ENCODE measurements at places on chromosomes 16 and 17.

DNA sequence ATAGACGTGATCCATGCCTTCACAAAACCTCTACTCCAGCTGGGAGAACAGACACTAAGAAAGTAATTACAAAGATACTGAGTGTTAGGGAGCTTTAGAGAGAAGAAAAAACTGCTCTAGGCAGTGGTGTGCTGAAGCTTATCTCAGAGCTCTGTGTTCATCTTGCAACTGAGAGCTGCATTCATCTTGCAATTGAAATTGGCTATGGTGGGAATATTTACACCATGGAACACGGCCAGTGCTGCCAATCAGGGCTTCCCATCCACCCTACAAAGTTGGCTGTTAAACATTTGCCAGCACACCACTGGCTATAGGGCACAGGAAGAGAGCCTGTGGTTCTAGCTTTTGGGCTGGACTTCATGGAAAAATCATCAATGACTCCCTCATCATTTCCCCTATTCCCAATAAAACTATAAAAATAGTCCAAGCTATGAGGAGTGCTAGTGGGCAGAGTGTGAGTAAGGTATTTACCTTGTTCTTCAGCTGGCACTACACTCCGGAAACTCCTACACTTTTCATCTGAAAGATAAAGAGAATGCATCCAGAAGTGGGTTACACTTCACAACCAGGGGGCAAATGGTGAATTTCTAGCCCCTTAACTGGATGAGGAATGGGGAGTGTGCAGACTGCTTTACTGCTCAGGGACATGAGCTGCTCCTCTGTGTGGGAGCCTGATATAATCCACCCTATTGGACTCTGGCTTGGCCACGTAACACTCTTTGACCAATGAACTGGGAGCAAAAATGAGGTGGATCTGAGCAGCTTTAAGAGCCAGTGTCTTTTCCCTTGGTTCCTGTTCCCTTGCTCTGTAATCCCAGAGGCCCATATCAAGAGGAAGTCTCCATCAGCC is 11.6 kb downstream of the GSG1L2 start:
- DNase-seq: no peak
- no peaks in the 10 kb centered on the region for H3K36me3 ChIP-seq
- H3K4me1 ChIP-seq: no peaks in the 10 kb centered on the region

DNA sequence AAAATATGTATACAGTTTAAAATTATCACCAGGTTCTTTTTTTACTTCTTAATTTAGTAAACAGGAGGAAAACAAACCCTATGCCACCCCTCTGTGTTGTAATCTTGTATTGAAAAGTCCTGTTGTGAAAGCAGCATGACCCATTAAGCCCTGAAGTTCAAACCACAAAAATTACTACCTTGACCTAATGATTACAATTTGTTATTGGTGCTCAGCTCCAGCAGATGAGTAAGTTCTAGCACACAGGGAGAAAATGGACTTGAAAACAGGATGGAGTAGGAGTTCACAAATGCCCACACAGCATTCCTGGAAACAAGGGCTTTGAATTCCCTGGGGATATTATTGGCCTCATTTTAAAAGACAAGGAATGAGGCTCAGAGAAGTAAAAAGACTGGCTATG is 505.8 kb upstream of the ERCC4 start:
- H3K36me3 ChIP-seq: no peaks in the 10 kb centered on the region
- no peak for DNase-seq
- H3K27me3 ChIP-seq: no peaks in the 10 kb centered on the region
- no peak overlapping the region for H3K4me3 ChIP-seq

GRCh38 chr17:77540975-77541374 is 400.2 kb downstream of the SEC14L1 start:
- H3K36me3 ChIP-seq: no peaks in the 10 kb centered on the region
- no peak overlapping the region for H3K4me3 ChIP-seq
- H3K27ac ChIP-seq: no peak overlapping the region
- H3K4me1 ChIP-seq: no peaks in the 10 kb centered on the region
- H3K27me3 ChIP-seq: no peaks in the 10 kb centered on the region

GRCh38 chr16:25692351-25692741 is 587 bp downstream of the HS3ST4 start:
- no peaks in the 10 kb centered on the region for H3K4me1 ChIP-seq
- DNase-seq: no peak

GRCh38 chr17:35795007-35795870 is at the start of gene MMP28:
MMP28 (minus strand) TSS chr17:35795641; CDS start chr17:35795377, 264 bp downstream.
- peaks cover 10% of the 10 kb centered on the region for H3K4me1 ChIP-seq
- H3K27me3 ChIP-seq: peaks cover 9% of the 10 kb centered on the region
- H3K27ac ChIP-seq: no peak within 1 kb of the TSS
- H3K4me3 ChIP-seq: peak within 1 kb of the TSS; percentile 62

DNA sequence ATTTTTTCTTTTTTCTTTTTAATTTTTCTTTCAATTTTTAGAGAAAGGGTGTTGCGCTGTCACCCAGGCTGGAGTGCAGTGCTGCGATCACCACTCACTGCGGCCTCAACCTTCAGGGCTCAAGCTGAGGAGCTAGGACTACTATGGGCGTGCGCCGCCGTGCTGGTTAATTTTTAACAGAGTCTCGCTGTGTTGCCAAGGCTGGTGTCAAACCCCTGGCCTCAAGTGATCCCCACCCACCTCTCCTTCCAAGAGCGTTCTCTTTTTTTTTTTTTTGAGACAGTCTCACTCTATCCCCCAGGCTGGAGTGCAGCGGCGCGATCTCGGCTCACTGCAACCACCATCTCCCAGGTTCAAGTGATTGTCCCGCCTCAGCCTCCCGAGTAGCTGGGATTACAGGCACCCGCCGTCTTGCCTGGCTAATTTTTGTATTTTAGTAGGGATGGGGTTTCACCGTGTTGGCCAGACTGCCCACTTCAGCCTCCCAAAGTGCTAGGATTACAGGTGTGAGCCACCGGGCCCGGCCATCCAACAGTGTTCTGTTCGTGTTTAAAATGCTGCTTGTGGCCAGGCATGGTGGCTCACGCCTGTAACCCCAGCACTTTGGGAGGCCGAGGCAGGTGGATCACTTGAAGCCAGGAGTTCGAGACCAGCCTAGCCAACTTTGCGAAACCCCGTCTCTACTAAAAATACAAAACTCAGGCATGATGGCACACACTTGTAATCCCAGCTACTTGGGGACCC is 14.5 kb upstream of the RPL13 start:
- H3K36me3 ChIP-seq: peaks cover 52% of the 10 kb centered on the region
- H3K27ac ChIP-seq: no peak overlapping the region
- H3K4me3 ChIP-seq: no peak overlapping the region
- no peaks in the 10 kb centered on the region for H3K27me3 ChIP-seq
- no peaks in the 10 kb centered on the region for H3K4me1 ChIP-seq
- no peak for DNase-seq

- DNase-seq: no peak
- peaks cover 5% of the 10 kb centered on the region for H3K36me3 ChIP-seq
- H3K27ac ChIP-seq: no peak overlapping the region
- H3K4me1 ChIP-seq: no peaks in the 10 kb centered on the region
- H3K4me3 ChIP-seq: no peak overlapping the region
Observed at GRCh38 chr16:29117631-29118030, 132.8 kb downstream of the LAT start.

- H3K4me3 ChIP-seq: no peak overlapping the region
- H3K36me3 ChIP-seq: no peaks in the 10 kb centered on the region
- no peaks in the 10 kb centered on the region for H3K27me3 ChIP-seq
Observed at GRCh38 chr16:15942931-15943690, 6.3 kb upstream of the ABCC1 start.

DNA sequence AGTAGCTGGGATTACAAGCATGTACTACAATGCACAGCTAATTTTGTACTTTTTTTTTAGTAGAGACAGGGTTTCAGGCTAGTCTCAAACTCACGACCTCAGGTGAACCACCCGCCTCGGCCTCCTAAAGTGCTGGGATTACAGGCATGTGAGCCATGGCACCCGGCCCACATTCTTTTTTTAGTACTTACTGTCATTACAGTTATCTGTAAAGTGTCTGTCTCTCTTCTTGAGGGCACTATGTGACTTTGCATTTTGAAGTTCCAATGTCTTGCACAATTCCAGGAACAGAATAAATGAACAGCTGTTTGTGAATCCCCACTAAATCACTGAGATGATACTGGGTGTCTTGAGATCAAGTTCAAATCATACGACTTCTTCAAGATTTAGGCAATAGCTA is 1540.3 kb downstream of the CDH11 start:
- H3K36me3 ChIP-seq: no peaks in the 10 kb centered on the region
- no peak for DNase-seq
- H3K4me3 ChIP-seq: no peak overlapping the region
- no peaks in the 10 kb centered on the region for H3K4me1 ChIP-seq

GRCh38 chr17:66990047-66990446 is 25.5 kb downstream of the CACNG4 start:
- H3K4me3 ChIP-seq: no peak overlapping the region
- H3K36me3 ChIP-seq: no peaks in the 10 kb centered on the region
- peaks cover 4% of the 10 kb centered on the region for H3K27me3 ChIP-seq
- DNase-seq: no peak

- no peak overlapping the region for H3K4me3 ChIP-seq
- H3K27ac ChIP-seq: no peak overlapping the region
- H3K4me1 ChIP-seq: no peaks in the 10 kb centered on the region
- no peaks in the 10 kb centered on the region for H3K27me3 ChIP-seq
Observed at GRCh38 chr17:77036136-77036840, 104.5 kb upstream of the SEC14L1 start.

DNA sequence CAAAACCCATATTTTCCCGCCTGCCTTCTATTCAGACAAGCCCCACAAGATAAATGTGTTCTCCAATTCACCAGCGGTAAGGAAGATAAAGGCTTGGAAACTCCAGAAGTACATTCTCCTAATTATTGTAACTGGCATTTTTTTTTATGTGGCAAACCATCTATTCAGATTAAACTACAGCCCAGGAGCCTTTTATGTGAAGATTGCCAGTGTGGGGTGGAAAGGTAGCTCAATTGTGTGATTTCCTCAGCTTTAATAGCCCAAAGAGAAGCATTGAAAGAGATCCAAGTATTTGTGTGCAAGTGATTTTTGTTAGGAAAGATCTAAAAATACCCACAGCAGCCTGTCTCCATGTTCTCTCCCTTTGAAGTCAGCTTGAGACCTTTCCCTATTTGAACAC is 451.4 kb upstream of the CCL2 start:
- DNase-seq: no peak
- H3K36me3 ChIP-seq: no peaks in the 10 kb centered on the region

GRCh38 chr16:26727848-26728247 is 338.9 kb upstream of the C16orf82 start:
- no peaks in the 10 kb centered on the region for H3K27me3 ChIP-seq
- H3K4me3 ChIP-seq: no peak overlapping the region
- H3K36me3 ChIP-seq: no peaks in the 10 kb centered on the region
- H3K4me1 ChIP-seq: no peaks in the 10 kb centered on the region

- no peaks in the 10 kb centered on the region for H3K4me1 ChIP-seq
- H3K4me3 ChIP-seq: no peak overlapping the region
- H3K36me3 ChIP-seq: peaks cover 1% of the 10 kb centered on the region
- DNase-seq: peak; percentile 29
- no peak overlapping the region for H3K27ac ChIP-seq
Observed at GRCh38 chr17:47802341-47803022, 19.1 kb downstream of the OSBPL7 start.

DNA sequence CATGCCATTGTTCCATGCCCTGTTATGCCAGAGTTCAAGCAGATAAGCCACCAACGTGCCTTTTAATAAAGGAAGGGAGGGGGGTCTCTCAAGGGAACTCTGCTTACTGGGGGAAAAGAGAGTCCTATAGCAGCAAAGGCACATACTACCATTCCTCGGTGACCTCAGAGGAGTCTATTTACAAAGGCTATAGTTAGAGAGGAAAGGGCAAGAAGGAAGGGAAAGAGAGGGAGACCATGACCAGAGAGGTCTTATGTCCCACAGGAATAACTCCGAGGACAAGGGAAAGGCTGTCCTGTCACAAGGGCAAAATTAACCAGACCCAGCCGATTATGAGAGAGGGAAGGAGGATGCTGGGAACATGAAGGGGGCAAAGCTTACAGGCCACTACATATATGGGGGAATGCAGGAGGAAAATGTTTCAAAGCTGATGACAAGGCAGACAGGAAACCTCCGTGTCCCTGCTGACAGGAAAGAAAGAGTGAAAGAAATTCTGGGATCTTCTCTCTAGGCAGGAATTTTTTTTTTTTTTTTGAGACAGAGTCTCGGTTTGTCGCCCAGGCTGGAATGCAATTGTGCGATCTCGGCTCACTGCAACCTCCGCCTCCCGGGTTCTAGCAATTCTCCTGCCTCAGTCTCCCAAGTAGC is 51.5 kb downstream of the HIC1 start:
- no peaks in the 10 kb centered on the region for H3K27me3 ChIP-seq
- H3K4me1 ChIP-seq: peaks cover 5% of the 10 kb centered on the region
- no peak overlapping the region for H3K4me3 ChIP-seq
- peaks cover 8% of the 10 kb centered on the region for H3K36me3 ChIP-seq
- no peak for DNase-seq

DNA sequence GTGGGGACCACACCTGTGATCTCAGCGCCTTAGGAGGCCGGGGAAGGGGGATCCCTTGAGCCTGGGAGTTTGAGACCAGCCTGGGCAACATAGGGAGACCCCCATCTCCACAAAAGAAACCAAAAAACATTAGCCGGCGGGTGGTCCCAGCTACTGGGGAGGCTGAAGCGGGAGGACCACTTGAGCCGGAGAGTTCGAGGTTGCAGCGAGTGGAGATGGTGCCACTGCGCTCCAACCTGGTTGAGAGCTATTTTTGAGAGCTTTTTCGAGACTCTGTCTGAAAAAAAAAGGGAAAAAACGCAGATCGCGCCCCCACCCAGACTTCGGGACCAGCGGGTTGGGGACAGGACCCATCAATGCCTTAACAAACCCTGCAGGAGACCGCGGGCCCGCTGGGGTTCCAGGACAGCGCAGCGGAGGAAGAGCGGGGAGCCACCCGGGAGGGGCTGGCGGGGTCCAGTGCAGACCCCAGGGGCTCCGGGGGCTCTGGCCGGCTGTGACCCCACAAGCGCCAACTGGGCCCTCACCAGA is 762 bp upstream of the BAIAP3 start:
- no peak for DNase-seq
- H3K27ac ChIP-seq: no peak overlapping the region
- H3K4me1 ChIP-seq: peaks cover 35% of the 10 kb centered on the region
- H3K4me3 ChIP-seq: peak overlapping the region; percentile 48
- no peaks in the 10 kb centered on the region for H3K36me3 ChIP-seq

DNA sequence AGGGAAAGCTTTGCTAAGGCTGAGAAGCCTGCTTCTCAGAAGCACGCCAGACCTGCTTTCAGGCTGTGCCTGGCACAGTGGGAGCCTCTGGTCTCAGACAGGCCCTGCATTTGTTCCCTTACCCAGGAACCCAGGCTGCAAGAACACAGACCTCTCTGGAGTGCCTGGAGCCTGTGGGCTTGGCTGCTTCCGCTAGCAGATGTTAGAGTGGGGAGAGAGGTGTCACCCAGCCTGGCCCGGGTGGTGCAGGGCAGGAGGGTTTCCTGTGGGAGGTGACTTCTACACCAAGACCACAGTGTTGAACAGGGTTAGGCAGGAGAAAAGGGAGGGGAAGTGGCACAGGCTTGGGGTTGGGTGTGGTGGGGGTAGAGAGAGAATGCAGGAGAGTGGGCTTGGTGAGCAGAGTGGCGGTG is 35.8 kb upstream of the ADGRG1 start:
- no peaks in the 10 kb centered on the region for H3K36me3 ChIP-seq
- peaks cover 23% of the 10 kb centered on the region for H3K4me1 ChIP-seq
- H3K27ac ChIP-seq: peak overlapping the region; percentile 42
- peak; percentile 36 for DNase-seq

GRCh38 chr16:2019518-2019920 is at the start of gene NPW:
NPW (plus strand) TSS chr16:2019785.
- H3K27ac ChIP-seq: no peak within 1 kb of the TSS
- H3K4me3 ChIP-seq: no peak within 1 kb of the TSS
- DNase-seq: no peak
- peaks cover 22% of the 10 kb centered on the region for H3K4me1 ChIP-seq
- peaks cover 20% of the 10 kb centered on the region for H3K27me3 ChIP-seq

GRCh38 chr16:29883987-29884386 is 15.4 kb downstream of the SEZ6L2 start:
- H3K27me3 ChIP-seq: no peaks in the 10 kb centered on the region
- H3K4me3 ChIP-seq: no peak overlapping the region
- DNase-seq: no peak
- H3K27ac ChIP-seq: no peak overlapping the region
